Fibroblast of the conjunctiva (primary cell): ENCODE measurements at places on chromosomes 12 and 14.

DNA sequence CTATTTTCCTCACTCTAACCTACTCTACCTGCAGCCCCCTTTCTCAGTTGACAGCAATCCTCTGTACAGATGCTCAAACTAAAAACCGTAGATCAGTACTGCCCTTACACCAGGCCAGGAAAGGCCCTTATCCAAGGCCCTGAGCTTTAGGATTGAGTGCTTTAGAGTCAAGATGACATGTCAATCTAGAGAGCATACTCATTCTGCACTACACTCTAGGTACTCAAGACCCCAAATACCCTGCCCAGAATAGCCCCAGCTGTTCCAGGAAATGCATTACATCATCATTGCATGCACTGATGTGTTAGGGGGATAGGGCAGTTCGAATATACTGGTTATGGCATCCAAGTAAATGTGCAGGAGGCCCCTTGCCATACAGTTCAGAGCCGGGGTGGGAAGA lies 3.5 kb upstream of the PHLDA1 start:
- DNase-seq = no peak

DNA sequence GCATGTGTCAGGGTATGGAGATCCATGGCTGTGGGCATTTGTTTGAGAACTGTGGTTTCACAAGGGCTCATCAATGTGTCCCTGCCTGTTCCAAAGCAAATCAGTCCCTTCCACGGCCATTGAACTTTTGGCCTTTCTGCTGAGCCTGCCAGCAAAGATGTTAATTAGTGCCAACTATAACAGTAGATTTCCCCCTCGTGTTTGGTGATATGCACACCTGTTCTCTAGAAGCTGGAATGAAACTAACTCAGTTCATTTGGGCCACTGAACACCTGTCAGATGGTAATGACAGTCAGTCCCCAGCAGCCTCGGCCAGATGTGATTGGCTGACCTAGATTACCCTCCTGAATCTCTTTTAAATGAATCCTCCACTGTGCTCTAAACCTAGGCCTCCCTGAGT lies 43.2 kb downstream of the IRAK3 start:
- no peak for DNase-seq

DNA sequence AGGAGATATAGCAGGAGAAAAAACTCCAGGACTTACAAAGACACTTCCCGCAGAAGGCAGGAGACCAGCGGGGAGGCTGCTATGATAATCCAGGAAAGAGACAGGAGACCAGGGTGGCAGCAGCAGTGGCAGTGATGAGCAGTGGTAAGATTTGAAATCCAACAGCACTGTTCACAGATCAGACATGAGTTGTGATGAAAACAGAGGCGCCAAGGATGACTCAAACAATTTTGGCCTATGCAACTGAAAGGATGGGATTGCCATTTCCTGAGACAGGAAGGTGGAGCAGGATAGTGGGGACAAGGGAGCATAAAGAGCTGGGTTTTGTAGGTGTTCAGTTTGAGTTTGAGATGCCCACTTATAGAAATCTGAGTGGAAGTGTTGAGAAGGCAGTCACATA lies 108.6 kb upstream of the DYRK2 start:
- DNase-seq = no peak

DNA sequence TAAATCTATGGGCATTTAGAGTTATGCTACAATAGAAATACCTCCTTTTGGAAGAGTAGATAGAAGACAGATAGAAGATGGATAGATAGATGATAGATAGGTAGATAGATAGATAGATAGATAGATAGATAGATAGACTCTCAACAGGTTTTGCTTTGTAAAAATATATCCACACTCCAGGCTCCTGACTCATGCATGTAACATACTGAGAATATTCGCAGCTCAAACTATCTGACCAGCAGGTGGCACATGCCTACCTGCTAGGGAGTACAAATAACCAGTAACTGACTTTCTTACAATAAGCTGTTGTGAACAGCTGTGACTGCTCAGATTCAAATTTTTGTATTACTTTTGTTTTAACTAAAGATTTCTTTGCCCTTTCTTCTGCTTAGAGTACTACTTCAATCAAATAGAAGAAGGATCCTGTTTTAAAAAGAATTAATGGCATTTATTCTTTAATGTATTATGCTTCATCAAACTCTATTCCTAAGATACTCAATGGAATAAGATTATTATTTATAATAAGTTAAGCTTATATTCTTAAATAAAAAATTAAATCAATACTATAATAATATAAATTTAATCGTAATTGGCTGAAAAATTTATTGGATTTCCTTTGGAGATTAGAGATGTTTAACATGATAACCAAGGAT lies 15.8 kb upstream of the CPNE8 start:
- peak; percentile 9 for DNase-seq

GRCh38 chr12:110717037-110717436 lies 25.7 kb downstream of the PPP1CC start:
- no peak for DNase-seq
